ENCODE measurements at places on chromosomes 2 and 18.

DNA sequence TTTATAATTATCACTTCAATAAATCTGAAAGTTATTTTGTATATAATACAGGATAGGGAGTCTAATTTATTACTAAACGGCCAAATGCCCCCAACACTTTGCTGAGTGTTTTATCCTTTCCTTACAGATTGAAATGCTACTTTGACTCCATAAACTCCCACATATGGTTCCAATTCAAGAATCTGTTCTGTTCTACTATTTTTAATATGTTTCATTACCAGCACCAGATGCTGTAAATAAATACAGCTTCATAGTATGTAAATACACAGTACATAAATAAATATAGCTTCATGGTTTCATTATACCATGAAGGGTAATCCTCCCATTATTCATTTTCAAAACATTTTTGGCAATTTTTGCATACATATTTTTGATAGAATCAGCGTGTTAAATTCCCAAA is 34.0 kb upstream of the MREG start:
- no peak for DNase-seq

- DNase-seq, result no peak
Measured at GRCh38 chr18:28682912-28683311, 506.0 kb upstream of the CDH2 start.

GRCh38 chr2:107719141-107719540 is 107.6 kb upstream of the RGPD4 start:
- no peak for DNase-seq

DNA sequence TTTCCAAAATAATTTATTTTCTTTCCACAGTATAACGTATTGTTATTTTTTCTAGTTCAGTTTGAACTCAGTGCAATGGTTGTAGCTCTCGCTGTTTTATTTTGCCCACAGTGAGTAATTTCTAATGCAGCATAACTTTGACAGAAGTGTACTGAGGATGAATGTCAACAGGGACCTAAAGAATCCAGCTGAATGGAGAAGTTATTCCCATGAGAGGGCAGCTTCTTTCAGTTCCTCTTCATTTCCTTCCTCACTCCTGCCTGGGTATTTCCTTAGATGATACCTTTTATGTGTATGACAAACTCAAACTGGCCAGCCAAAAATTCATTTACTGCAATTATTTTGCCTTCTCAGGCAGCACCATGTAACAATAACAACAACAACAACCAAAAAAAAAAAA is 1223.1 kb upstream of the ZEB2 start:
- DNase-seq, result no peak

DNA sequence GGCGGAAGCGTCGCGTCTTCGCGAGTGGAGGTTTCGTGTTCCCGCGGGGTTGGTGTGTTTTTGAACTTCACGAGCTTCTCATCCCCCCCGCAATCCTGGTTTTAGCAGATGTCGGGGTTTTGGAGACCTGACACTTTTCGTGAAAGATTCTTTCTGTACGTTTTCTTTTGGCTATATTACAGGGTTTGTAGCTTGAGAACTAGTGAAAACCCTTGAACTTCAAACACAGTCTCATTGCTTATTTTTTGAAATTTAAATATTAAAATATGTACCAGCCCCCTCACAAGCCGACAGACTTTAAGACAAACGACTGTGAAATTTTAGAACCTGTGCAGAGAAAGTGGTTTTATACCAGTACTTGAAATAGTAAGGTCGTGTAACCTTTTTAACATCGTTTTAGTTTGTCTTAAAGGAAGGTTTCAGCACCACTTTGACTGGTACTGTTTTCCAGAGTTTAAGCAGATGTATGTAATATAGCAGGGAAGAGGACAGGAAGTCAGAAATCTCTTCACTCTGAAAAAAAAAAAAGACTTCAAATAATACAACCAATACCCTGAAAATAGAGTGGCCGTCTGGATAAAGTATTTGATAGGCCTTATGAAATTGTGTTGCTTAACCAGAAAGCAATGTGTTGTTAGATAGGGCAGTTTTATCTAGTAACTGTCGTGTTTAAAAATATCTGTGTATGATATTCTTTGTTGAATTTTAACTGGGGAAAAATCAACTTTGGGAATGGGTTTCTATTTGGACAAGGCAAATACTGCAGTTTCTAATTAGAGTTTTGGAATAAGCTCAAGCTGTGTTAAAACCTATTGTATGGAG is 1.4 kb downstream of the SPATS2L start:
- no peak for DNase-seq

- no peak for DNase-seq
Measured at GRCh38 chr2:149021761-149022160, 16.7 kb upstream of the LYPD6B start.

GRCh38 chr2:233796254-233796653 is 18.1 kb downstream of the MROH2A start:
- DNase-seq, result no peak

- peak; percentile 6 for DNase-seq
Measured at GRCh38 chr18:22378672-22379282, 38.9 kb downstream of the CTAGE1 start.

- no peak for DNase-seq
Measured at GRCh38 chr18:67463829-67464228, 52.7 kb downstream of the DSEL start.

- DNase-seq, result no peak
Measured at GRCh38 chr2:96928277-96928781, 58.1 kb downstream of the FAM178B start.

- no peak for DNase-seq
Measured at GRCh38 chr18:73742957-73743356, 404.7 kb downstream of the FBXO15 start.

GRCh38 chr2:47420214-47420613 is 17.3 kb downstream of the MSH2 start:
- DNase-seq, result no peak

DNA sequence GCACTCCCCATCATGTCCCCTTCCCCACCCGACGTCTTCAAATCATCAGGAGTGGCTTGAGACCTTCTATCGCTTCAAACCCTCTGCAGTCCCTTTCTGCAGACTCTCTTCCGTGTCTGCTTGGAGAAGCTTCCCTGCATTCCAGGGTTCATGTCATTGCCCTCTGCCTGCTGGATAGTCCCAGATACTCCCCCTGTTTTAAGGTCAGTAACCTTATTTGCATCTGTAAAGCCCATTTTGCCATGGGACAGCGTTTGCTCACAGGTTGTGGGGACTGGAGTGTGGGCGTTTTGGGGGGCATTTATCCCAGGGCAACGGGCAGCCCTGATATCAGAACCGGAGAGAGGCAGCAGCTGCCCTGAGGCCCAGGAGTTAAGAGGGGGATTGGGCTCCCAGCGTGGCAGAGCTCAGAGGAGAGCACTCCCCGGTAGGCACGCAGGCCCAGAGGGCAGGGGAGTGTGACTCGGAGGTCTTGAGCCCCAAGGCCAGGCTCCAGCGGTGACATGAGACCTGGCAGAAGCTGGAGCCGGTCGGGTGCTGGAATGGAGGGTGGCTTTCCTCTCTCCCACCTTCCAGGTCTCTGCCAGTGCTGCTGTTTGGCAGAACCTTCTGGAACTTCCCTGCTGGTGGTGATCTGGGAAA is 73.8 kb downstream of the RTP5 start:
- DNase-seq, result no peak

- peak; percentile 59 for DNase-seq
Measured at GRCh38 chr2:147082850-147083522, 761.8 kb upstream of the ACVR2A start.

- DNase-seq, result no peak
Measured at GRCh38 chr2:188569431-188570165, 277.9 kb downstream of the GULP1 start.

DNA sequence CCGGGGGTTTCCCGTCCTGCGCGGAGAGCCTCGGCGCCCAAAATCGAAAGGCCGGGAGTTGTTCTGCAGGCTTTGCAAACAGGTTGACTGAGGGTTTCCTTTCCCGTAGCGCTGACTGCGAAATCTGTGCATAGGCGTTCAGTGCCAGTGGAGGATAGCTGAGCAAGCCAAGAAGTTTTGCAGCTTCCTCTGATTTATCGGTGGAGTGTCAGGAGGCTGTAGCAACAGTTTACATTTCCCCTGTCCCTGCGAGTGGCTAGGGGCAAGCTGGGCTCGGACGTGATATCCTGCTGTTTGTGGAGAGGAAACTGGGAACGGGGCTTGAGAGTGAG is 694 bp downstream of the THSD7B start:
- peak; percentile 21 for DNase-seq

GRCh38 chr18:59617468-59617932 is 79.7 kb downstream of the CCBE1 start:
- no peak for DNase-seq

- no peak for DNase-seq
Measured at GRCh38 chr18:77314511-77314910, 64.9 kb downstream of the GALR1 start.

- DNase-seq, result no peak
Measured at GRCh38 chr2:173232956-173233744, 121.5 kb upstream of the CDCA7 start.

DNA sequence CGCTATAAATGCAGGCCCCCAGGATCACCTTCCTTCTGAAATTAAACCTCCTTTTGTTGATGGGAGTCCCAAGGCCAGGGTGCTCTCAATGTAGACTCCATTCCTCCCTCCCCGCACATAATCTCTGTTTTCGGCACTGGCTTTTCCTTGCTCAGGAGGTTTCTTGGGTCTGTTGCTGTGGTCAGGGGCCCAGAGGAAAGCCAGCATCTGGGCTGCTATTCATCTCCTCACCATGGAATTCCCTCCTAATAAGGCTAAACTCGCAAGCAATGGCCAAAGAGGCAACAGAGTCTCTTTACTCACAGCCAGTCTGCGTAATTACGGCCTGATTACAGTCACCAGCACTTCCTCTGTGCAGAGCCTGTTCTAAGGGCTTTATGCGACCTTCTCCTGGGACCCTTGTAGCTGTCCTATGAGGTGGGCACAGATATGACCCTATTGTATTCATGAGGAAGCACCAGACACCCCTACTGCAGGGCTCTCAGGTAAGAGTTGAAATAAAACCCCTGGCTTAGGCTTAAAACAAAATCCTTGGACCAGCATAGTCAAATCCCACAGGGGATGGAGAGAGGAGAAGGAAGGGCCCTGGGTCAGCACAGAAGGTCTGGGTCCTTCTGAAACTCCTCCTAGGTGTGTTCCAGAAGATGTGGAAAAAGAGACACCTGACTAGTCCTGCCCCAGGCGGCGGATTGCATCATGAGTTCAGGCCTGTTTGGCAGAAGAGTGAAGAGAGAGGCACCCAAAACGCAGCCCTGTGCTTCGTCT is 105.0 kb upstream of the SH3BP4 start:
- DNase-seq, result no peak

- no peak for DNase-seq
Measured at GRCh38 chr18:62784338-62784965, 69.1 kb downstream of the PHLPP1 start.

DNA sequence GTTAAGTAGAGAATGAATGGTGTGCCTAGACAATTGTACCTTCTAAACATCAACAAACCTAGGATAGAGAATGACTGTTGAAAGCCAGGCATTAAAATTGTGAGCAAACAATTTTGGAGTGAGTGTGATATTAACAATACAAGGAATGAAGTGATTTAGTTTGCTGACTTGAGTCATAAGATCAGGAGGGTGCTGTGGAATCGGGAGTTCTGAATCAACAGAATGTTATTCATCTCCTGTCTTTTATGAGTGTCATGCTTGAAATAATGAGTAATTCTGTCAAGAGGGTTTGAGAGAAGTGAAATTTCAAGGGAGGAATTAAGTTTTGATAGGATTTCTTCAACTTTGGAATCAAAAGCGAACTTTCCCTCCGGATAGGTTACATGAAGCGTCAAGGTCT is 214.4 kb upstream of the DSEL start:
- DNase-seq, result no peak

DNA sequence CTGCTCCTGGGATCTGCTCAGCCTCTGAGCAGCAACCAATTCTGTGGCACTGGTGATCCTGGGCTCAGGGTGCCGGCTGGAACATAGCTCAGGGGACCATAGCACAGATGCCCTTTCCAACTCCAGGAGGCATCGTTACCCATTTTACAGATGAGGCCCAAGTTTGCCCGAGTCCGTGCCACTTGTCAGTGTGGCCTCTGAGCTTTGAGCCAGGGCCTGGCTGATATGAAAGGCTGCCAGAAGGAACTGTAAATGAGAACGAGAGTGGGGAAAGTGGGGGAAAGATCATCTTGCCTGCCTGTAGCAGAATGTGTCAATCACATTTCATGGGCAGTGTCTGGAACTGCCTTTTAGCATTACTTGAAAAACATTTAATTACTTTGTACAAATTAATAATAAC is 23.3 kb upstream of the FOSL2 start:
- no peak for DNase-seq

GRCh38 chr2:198706476-198707082 is 751.2 kb downstream of the SATB2 start:
- no peak for DNase-seq

GRCh38 chr2:118856330-118856977 is 9.0 kb upstream of the EN1 start:
- DNase-seq, result no peak

GRCh38 chr2:47203995-47204394 is 48.9 kb upstream of the STPG4 start:
- DNase-seq, result no peak

DNA sequence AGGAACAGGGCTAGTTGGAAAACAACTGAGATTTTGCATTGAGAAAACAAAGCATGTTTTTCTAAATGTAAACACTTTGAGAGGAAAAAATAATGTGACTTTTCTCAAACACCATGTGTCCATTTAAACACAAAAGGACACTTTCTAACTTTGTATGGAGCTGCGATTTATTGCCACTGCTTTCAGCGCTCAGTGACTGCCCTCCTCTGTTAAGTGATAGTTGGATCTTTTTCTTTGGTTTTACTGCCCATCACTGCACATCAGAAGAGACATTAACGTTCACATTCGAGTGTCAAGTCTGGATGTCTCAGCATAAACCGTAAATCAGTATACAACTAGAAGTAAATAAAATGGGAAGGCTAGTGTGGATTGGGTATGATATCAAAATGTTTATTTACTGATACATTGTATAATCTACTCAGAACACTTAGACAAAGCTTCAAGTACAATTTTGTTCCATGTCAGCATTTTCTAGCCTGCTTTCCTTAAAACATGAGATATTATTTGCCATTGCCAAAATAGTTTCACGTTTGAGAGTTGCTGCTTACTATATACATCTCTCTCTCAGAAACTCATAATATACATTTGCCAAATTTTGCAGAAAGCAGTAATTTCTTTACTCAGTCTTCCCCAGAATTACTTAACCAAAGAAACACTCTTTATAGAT is 237.6 kb downstream of the IKZF2 start:
- no peak for DNase-seq

- DNase-seq, result no peak
Measured at GRCh38 chr2:211055438-211055837, 499.0 kb downstream of the CPS1 start.

DNA sequence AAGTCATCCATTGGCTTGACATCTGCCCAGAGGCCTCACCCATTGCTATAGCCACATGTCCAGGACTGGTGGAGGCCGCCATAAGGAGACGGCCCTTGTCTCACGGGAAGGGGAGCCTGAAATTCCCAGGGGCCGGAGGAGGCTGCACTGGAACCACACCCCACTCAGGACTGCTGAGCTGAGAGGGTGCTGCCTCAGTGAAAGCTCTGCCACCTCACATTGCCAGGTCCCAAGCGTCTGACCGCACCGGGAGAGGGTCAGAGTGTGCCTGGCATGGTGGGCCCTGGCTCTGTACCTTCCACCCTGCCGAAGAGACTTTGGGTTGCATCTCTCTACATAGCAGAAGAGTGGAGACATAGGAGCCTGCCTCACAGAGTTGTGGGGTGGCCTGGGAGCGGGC is 134.1 kb upstream of the GLI2 start:
- DNase-seq, result no peak

- no peak for DNase-seq
Measured at GRCh38 chr2:165700531-165700930, 93.5 kb downstream of the GALNT3 start.

- no peak for DNase-seq
Measured at GRCh38 chr2:32626639-32627221, 1.1 kb upstream of the TTC27 start.
